ENCODE measurements at places on chromosomes 6 and 20.

DNA sequence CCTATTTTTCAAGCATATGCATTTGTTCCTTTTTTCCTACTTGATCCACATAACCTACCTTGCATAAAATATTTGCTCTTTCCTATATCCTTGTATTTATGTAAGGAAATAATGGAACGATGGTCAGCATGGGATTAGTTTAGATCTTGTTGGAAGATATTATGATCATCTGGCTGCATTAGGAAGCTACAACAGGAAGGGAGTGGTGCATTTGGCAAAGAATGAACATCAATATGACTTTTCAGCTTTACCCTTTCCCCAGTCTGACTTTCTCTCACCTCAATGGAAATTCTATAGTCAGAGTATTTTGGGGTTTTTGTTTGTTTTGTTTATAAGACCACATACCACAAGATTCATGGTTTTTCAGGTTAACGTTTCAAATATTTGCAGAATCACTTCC lies 66.0 kb downstream of the HS3ST5 start:
- no peak for DNase-seq

DNA sequence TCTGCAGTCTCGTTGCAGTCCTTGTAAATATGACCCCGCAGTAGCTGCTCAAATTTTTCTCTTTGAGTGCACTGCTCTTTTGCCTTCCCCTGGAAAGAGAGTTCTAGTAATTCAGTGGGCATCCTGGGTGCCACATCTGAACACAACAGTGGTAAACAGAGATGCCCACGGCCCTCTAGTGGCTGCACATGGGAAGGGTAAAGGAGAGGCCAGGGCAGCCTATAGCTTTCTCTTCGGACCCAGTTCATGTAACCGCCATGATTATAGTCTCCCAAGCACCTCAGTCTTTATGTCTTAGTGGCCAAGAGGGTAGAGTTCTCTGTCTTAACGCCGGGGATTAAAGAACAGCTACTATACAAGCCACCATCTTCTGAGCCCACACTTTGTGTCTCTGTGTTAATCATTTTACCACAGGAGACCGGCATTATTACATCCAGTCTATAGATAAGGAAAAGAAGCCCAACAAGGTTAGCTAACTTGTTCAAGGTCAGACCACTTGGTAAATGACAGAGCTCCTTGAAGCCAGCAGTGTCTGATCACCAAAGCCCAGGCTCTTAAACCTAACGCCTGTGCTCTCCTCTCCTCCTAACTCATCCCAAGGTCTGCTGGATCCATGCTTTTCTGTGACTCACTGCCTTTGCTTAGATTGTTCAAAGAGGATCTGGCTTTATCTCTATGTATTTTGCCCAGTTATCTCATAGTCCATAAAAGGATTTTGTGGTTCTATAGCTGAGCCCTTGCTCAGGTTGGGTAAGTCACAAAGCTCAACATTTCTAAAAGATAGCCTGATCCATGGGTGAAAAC lies 81.8 kb downstream of the ISM1 start:
- no peak for DNase-seq

GRCh38 chr6:64255000-64255399 lies 619.4 kb downstream of the PHF3 start:
- peak; percentile 18 for DNase-seq

- no peak for DNase-seq
Measured at GRCh38 chr6:54876365-54876764, 29.8 kb downstream of the FAM83B start.

DNA sequence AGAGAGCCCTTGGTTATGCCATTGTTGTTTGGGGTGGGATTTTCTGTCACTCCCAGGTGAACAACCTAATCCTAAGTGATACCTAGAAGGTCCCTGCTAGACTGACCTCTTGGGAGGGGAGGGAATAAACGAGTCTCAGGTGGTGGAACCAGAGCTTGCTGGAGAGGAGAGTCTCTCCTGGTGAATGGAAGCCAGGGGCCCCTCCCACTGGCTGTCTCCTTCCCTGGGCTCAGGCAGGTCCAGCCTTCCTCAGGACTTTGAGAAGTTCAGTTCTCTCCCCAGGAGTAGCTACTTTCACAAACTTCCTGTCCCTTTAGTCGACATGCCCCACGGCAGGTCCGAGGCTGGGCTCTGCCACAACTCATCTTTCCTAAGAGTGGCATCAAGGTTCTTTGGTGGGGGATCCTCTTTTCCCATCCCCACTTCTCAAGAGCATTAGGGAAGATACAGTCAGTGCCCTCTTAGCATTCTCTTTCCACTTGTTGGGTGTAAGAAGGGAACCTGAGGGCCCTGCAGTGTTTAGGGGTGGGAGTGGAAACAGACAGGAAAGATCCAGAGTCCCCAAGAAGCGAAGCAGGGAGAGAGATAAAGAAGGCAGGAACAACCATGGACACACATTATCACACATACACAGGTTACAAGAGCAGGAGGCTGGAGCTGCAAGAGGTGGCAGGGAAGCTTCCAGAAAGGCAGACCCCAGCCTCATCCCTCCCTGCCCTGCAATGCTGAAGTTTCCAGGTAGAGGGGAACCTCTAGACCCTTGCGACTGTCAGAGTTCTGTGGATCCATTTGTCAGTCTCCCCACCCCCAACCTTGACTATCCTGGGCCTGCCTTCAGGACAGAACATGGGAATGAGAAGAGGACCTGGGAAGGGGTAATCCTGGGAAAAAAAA lies 900 bp upstream of the GLP1R start:
- no peak for DNase-seq

GRCh38 chr6:32627831-32628230 lies 9.4 kb upstream of the HLA-DQA1 start:
- DNase-seq, result peak; percentile 73

DNA sequence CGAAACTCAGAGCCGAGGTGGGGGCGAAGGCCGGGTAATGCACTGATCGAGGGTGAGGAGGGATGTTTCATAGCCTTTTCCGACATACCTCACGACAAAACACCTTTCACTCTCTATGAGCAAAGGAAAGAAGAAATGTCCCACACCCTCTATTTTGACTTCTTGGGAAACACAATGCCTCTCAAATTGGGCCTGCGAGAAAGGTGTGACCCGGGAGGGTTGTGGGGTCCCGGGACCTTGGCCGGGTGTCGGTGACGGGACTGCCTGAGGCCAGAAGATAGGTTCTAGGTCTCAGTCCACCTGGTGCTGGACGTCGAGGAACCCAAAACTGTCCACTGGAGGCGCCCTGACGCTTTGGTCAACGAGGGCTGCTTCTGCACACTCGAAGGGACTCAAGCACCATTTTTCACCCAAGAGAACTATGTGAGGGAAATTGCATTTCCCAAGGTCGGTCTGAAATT lies 41.1 kb upstream of the OSTM1 start:
- peak; percentile 26 for DNase-seq

DNA sequence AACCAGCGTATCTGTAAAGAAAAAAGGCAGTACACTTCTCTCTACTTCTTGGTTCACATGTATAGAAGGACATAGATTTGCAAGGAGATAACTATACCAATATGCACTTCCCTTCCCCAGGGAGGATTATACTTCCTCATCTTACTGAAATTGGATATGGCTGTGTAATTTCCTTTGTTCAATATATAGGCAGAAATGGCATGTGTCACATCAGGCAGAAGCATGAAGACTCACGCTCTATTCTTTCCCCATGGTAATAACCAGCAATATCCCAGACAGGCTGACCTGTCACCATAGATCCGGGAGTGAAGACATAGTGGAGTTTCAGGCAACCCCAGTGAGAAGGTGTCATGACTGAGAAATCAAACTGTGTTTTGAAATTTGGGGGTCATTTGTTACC lies 518.3 kb downstream of the KIF16B start:
- DNase-seq, result no peak

- no peak for DNase-seq
Measured at GRCh38 chr20:5741089-5741488, 9.1 kb upstream of the SHLD1 start.

DNA sequence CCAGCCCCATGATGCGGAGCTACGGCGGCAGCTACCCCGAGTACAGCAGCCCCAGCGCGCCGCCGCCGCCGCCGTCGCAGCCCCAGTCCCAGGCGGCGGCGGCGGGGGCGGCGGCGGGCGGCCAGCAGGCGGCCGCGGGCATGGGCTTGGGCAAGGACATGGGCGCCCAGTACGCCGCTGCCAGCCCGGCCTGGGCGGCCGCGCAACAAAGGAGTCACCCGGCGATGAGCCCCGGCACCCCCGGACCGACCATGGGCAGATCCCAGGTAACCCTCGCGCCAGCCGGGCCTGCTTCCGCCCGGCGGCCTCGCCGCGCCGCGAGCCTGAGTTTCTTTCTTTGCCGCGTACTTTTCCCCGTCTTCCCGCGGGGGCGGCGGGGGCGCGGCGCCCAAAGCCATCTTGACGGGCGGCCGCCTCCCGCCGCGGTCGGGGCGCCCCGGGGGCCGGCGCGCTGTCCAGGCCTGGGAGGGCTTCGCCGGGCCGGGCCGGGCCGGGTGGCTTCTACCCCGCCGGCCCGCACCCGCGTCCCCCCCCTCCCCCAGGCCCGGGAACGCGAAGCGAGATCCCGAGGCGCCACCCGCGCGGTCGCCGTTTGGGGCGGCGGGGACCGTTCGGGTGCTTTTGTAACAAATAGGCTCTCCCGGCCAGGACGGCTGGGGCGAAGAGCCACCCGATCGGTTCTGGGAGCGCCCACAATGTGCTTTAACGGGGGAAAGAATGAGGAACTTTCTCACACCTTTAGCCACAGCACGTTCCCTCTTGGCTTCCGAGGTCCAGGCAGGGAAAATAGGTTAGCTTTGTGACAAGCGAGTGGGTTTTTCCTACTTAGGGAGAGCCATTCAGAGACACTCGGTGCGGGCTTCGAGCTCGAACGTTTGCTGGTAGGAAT lies 2.3 kb downstream of the ARID1B start:
- DNase-seq, result peak; percentile 72

- no peak for DNase-seq
Measured at GRCh38 chr20:37833221-37833896, 69.6 kb upstream of the VSTM2L start.

All from GM06990 (cell line).